ENCODE measurements at places on chromosomes 12 and 14.
A peak's percentile ranks its signal among the peaks of the same experiment; 100 is the strongest.

DNA sequence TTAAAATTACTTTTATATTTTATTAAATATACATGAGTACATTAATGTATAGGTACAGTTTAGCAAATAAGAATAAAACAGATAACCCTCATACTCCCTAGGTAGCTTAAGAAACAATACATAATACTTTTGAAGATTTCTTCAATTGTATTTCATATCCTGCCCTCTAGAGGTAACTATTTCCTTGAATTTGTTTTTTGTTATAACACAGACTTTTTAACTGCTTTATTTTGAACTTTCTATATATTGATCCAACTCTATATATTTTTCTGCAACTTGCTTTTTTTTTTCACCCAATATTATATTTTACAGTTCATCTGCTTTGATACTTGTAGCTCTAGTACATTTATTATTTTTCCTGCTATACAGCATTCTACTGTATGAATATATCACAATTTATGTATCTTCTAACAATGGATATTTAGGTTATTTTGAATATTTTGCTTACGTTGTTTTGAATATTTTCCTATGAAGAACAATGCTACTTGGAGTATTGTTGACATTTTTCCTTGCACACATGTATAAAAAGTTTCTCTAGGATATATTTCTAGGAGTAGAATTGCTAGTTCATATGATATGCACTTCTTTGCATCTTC lies 72.8 kb upstream of the ABCD2 start:
- no peak for DNase-seq
- no peaks in the 10 kb centered on the region for H3K4me1 ChIP-seq
- no peak overlapping the region for H3K4me3 ChIP-seq
- H3K27me3 ChIP-seq, result peaks cover 9% of the 10 kb centered on the region

DNA sequence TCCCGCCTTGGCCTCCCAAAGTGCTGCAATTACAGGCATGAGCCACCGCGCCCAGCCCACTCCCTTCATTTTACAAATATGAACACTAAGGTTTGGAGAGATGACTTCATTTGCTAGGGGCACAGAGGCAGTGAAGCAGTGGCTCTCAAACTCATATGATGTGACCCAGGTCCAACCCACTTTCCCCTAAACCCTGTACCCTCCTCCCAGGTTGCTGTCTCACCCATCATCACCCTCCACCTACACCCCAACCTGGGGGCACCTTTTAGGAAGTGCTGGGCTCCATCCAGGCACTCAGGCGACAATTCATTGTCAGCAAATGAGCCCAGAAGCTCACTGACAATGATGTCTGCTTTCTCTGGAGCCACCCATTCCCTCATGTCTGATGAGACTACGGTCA lies 4.8 kb upstream of the RBM23 start:
- H3K4me1 ChIP-seq, result peaks cover 18% of the 10 kb centered on the region
- no peak for DNase-seq
- H3K36me3 ChIP-seq, result peaks cover 9% of the 10 kb centered on the region
- H3K4me3 ChIP-seq, result no peak overlapping the region
- no peak overlapping the region for H3K27ac ChIP-seq
- no peaks in the 10 kb centered on the region for H3K27me3 ChIP-seq

GRCh38 chr14:102686196-102686801 lies 91.0 kb upstream of the TRAF3 start:
- no peak overlapping the region for H3K4me3 ChIP-seq
- no peak overlapping the region for H3K27ac ChIP-seq
- H3K27me3 ChIP-seq, result no peaks in the 10 kb centered on the region
- peaks cover 35% of the 10 kb centered on the region for H3K4me1 ChIP-seq
- DNase-seq, result no peak
- H3K36me3 ChIP-seq, result peaks cover 6% of the 10 kb centered on the region

DNA sequence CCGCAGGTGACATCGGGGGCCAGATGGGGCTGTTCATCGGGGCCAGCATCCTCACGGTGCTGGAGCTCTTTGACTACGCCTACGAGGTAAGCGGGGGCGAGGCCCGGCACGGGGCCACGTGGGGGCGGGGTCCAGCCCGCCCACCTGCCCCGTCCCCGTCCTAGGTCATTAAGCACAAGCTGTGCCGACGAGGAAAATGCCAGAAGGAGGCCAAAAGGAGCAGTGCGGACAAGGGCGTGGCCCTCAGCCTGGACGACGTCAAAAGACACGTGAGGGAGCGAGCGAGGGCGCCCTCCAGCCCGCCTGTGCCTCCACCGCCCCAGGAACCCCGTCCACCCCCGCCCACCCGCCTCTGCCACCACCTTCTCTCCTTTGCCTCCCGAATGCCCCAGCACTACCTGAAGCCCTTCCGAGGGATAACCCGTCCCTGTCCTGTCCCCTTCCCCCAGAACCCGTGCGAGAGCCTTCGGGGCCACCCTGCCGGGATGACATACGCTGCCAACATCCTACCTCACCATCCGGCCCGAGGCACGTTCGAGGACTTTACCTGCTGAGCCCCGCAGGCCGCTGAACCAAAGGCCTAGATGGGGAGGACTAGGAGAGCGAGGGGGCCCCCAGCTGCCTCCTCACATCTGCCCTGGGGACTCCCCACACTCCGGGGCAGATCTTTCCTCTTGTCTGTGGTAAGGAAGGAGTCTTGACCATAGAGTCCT lies 3.9 kb upstream of the SMARCD1 start:
- DNase-seq, result no peak
- no peak overlapping the region for H3K27ac ChIP-seq
- H3K36me3 ChIP-seq, result no peaks in the 10 kb centered on the region
- H3K4me3 ChIP-seq, result no peak overlapping the region

DNA sequence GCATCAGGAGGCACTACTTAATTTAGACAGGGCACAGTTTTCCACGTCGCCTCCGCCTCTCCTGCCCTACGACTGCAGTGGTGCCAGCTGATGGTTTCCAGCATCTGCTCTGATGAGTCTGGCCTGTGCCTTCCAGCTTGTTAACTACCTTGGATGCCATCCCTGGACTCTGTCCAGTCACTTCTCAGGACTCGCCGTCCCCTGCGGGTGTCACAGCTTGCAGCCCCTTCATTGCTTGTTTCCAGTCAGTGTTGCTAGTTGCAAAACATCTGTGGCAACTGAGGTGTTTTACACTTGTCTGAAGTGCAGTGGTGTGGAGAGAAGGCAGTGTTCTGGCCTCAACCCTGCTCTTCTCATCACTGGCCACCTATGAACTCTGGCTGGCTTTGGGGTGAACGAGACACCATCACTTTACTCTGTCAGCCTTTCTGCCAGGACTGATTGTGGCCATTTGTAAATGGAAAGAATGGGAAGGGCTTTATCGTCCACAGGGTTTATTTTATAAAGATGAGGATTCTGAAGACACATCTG lies 8.3 kb downstream of the ADGRD1 start:
- H3K27ac ChIP-seq, result no peak overlapping the region
- no peak overlapping the region for H3K4me3 ChIP-seq
- no peak for DNase-seq
- no peaks in the 10 kb centered on the region for H3K36me3 ChIP-seq
- peaks cover 7% of the 10 kb centered on the region for H3K4me1 ChIP-seq

DNA sequence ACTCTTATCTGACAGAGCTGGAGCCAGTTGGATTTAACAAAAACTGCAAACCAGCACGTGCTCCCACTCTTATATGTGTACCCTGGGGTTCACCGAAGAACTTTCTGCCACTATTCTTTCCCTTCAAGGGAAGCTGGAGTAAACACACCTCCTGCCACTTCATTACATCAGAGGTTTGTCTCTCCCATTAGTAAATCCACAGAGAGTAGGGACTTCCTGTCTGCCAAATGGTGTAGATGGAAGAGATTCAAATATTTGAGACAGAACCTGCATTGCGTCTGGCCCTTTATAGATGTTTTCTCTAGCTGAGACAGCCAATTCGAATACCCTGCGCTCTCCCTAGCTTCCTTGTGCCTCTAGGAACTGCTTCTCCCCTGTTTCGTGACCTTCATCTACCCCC lies 29.1 kb upstream of the AEBP2 start:
- H3K27ac ChIP-seq, result no peak overlapping the region
- H3K27me3 ChIP-seq, result no peaks in the 10 kb centered on the region
- H3K4me3 ChIP-seq, result no peak overlapping the region
- no peaks in the 10 kb centered on the region for H3K36me3 ChIP-seq
- no peaks in the 10 kb centered on the region for H3K4me1 ChIP-seq
- DNase-seq, result no peak

DNA sequence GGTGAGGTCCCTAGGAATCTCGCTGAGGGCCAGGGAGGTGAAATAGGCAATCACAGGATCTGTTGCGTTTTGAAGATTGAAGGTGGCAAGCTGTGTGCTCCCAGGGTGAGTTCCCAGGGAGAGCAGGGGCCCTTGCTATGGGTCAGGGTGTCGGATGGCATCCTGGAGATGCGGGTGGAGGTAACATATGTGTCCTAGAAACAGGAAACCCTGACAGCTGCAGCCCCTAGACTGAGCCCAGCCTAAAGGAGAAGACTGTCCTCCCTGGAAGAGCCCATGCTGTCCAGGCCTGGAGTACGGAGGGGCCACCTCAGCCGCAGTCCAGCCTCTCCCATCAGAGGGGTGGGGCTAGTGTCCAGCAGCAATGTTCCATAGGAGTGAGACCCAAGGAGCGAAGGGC lies 194.2 kb downstream of the NTF3 start:
- no peak overlapping the region for H3K4me3 ChIP-seq
- no peaks in the 10 kb centered on the region for H3K4me1 ChIP-seq

- H3K27ac ChIP-seq, result no peak overlapping the region
- H3K4me3 ChIP-seq, result no peak overlapping the region
- no peaks in the 10 kb centered on the region for H3K4me1 ChIP-seq
- no peak for DNase-seq
- peaks cover 19% of the 10 kb centered on the region for H3K36me3 ChIP-seq
- H3K27me3 ChIP-seq, result no peaks in the 10 kb centered on the region
These were observed 15.5 kb downstream of the GLIPR1L1 start for GRCh38 chr12:75349946-75350345.

- H3K36me3 ChIP-seq, result no peaks in the 10 kb centered on the region
- H3K27me3 ChIP-seq, result no peaks in the 10 kb centered on the region
- DNase-seq, result no peak
- no peak overlapping the region for H3K27ac ChIP-seq
- no peak overlapping the region for H3K4me3 ChIP-seq
These were observed 4.8 kb downstream of the TULP3 start for GRCh38 chr12:2895511-2895910.

- peaks cover 12% of the 10 kb centered on the region for H3K4me1 ChIP-seq
- peaks cover 11% of the 10 kb centered on the region for H3K27me3 ChIP-seq
- peaks cover 9% of the 10 kb centered on the region for H3K36me3 ChIP-seq
- DNase-seq, result no peak
- no peak overlapping the region for H3K4me3 ChIP-seq
These were observed 2.3 kb downstream of the MEG3 start for GRCh38 chr14:100828031-100828769.

DNA sequence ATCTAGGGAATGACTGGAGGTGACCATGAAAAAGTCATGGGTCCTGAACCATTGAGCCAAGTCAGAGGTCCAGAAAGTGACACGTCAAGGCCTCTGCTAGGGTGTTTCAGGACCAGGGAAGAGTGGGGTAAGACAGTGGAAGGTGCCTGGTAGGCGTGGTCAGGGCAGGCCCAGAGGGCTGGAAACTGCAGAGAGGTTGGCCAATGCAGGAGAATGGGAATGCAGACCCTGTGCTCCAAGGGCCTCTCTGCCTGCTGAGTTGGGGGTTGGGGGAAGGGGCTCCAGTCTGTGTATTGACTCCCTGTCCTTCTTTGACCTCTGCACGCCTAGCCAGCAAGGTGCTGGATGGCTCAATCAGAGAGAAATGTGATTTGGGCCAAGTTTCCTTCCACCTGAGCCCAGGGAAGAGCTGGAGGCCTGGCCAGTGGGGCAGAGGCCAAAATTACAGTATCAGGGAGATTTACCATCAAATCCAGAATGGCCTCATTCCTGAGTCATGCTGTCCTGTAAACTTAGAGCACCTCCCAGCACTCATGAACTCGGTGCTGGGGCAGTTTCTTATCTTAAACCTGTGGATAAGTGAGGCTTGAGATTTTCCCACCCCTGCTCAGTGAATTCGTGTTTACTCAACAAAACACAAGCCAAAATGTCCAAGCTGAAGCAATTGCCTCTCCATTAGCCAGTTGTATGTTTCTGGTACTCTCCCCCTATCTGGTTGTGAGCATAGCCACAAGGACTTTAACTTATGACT lies 24.4 kb downstream of the IRF2BPL start:
- DNase-seq, result no peak
- no peak overlapping the region for H3K4me3 ChIP-seq
- peaks cover 21% of the 10 kb centered on the region for H3K4me1 ChIP-seq
- H3K36me3 ChIP-seq, result no peaks in the 10 kb centered on the region

GRCh38 chr12:96861656-96862055 lies 45.4 kb upstream of the NEDD1 start:
- no peaks in the 10 kb centered on the region for H3K4me1 ChIP-seq
- no peak overlapping the region for H3K27ac ChIP-seq
- H3K4me3 ChIP-seq, result no peak overlapping the region
- H3K36me3 ChIP-seq, result no peaks in the 10 kb centered on the region

- H3K4me1 ChIP-seq, result no peaks in the 10 kb centered on the region
- H3K4me3 ChIP-seq, result no peak overlapping the region
- no peaks in the 10 kb centered on the region for H3K27me3 ChIP-seq
- H3K27ac ChIP-seq, result no peak overlapping the region
These were observed 1074.6 kb downstream of the FLRT2 start for GRCh38 chr14:86604561-86604960.

- peak overlapping the region; percentile 87 for H3K27ac ChIP-seq
- H3K27me3 ChIP-seq, result no peaks in the 10 kb centered on the region
- DNase-seq, result no peak
- H3K4me1 ChIP-seq, result peaks cover 72% of the 10 kb centered on the region
- H3K36me3 ChIP-seq, result no peaks in the 10 kb centered on the region
These were observed 32.1 kb downstream of the SLC15A4 start for GRCh38 chr12:128791395-128792322.

DNA sequence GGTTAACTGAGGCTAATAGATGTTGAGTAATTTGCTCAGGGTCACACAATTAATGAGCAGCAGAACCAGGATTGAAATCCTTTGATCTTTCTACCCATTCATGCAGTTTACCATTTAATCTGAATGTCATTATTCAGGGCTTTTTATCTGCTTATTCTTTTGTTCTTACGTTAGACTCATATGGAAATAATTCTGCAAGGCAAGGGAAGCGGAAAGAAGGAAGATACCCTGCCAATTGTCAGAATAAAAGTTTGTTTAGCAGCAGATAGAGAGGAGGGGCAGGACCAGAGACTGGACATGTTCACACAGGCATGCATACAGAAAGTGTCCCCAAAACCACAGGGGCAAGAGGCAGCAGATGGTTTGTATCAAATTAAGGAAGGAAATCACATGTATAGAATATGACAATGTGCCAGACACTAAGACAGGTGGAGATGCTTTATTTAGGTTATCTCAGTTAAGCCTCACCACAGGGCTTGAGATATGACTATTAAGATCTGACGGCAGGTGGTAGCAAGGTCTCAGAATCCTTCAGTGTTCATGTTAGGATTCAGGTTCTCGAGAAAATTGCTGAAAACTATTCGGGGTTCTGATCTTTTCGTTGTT lies 29.8 kb downstream of the BRMS1L start:
- H3K27me3 ChIP-seq, result no peaks in the 10 kb centered on the region
- peak overlapping the region; percentile 78 for H3K27ac ChIP-seq
- no peak overlapping the region for H3K4me3 ChIP-seq
- peaks cover 20% of the 10 kb centered on the region for H3K36me3 ChIP-seq
